ENCODE measurements at places on chromosomes 11 and 22.

GRCh38 chr11:65899356-65900124 is 648 bp downstream of the FOSL1 start:
- peak; percentile 58 for DNase-seq

DNA sequence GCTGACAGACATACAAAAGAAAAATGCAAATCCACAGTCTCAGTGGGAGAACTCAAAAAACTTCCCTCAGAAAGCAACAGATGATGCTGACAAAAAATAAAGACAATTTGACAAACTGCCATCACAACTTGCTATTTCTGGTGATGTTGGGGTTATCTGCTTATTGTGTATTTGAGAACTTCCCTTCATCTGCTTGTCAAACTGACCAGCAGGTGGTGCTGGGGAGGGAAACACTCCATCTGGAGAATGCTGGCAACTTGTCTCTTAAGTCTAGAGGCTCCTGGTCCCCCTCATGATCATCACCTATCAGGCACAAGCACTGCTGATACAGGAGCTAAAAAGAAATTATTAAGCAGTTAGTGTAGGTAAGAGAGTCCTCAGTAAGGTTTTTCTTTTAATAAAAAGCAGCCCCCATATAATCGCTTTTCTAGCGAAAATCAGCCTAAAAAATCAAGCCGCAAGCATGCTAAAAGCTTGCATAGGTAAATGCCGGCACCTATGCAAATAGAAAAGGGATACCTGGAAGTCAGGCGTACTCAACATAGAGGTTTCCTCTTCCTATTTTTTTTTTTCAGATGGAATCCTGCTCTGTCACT is 9.8 kb upstream of the FAM111B start:
- DNase-seq, result peak; percentile 69

- no peak for DNase-seq
Observed at GRCh38 chr11:64157631-64158394, 8.1 kb downstream of the MACROD1 start.

DNA sequence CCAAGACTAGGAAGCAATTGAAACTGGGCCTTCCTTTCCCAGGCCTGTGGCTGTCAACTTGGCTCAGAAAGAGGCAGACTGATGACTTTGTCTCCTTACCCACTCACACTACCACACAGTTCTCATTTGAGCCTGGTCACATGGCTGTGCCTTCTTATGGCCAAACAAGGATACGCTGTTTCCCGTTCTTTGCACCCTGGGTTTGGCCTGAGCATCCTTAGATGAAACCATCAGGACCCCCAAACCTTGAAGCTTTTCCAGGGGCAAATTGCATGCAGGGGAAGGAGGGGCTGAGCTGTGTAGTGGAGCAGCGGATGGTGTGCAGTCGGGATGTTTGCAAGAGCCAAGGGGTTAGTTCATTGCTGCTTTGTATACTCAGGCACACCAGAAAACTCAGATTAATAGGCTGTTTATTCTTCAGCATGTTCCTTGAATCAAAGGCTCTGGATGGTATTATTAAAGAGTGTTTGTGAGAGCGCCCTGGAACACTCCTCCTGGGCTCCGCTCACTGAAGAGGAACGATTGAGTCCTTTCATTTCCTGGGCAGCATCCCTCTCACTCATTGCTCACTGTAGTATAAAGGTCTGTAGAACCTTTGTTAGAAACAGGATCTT is 69.8 kb downstream of the ARFGAP2 start:
- no peak for DNase-seq

- no peak for DNase-seq
Observed at GRCh38 chr11:67396587-67397389, 4.9 kb downstream of the PPP1CA start.

- no peak for DNase-seq
Observed at GRCh38 chr11:127042445-127042844, 41.9 kb upstream of the KIRREL3 start.

DNA sequence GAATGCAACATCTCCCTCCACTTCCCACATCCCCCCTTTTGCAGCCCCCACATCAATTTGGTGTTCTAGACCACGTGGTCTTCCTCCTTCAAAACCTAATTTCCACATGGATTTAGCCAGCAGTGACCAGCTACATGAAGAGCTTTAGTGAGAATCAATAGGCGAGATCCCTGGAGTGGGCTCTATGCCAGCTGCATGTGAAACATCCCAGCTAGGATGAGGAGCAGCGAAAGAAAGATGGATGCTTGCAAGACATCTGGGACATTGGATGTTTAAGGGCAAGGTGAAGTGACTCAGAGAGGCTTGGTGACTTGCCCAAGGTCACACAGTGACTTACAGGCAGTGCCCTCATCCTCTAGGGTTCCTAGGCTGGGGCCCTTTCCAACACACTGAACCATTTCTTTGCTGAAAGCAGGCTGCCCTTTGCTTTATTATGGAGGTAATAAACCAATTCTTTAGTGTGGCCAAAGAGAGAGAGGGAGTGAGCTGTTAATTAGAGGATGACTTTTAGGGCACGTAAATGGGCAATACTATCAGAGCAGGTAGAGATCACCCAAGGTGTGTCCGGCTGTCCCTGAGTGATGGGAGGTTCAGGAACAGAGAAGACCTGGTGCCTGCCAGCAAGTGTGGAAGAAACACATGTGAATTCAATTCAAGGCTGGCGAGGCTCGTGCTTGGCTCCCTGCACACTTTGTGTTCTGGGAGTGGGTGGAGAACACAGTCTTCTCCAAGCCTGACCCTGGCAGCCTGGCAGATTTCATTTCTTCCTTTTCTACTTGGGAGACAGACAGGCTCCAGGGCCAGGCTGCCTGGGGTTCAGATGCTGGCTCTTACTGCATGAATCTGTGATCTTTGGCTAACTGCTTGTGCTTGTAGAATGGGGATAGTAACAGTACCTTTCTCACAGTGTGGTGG is 24.0 kb downstream of the TSPAN18 start:
- DNase-seq, result no peak

GRCh38 chr22:30185549-30185948 is 61.0 kb downstream of the LIF start:
- DNase-seq, result no peak

GRCh38 chr11:71199226-71199820 is 53.1 kb downstream of the SHANK2 start:
- DNase-seq, result no peak

DNA sequence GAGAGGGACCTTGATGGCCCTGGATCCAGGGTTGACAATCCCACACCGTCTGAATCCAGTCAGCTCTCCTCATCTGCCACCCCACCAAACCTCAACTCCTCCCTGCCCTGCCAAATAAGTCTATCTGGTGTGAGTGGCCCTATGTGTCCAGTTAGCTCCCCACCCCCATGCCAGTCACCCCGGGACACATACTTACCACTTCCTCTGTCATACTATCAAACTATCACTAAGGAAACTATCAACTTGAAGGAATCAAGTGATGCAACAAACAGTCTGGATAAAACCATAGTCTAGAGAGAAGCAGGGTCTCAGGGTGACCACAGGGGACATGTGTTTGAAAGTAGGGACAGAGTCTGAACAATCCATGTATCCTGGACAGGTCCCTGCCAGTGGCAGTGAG is 13.2 kb upstream of the CSF2RB start:
- DNase-seq, result no peak

DNA sequence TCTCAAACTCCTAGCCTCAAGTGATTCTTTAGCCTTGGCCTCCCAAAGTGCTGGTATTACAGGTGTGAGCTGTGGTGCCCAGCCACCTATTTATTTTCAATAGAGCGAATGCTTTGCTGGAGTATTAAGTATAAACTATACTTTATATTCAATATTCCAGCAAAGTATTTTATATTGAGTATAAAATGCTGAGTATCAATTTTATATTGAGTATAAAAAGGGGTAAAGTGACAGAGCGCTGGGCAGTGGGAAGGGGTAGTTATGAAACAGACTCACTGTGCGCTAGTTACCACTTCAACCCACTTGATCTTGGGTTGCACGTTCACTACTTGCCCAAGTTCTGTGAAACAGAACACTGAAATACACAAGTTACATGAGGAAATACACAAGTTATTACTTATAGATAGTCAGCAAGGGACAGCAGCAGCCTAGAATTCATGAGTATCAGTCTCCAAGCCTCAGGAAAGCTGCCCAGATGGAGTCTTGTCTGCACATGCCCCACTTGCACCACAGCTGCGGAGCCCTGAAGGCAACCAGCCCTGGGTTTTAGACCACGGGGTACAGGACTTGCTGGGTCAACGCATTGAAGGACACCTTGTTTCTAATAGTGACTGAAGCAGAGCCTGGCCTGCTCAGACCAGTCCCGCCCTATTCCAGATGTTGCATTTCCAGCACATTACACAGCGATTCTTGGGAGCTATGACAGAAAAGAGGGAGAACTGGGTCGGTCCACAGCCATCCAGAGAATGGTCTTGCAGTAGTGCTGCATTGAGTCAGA is 51.6 kb upstream of the SYT13 start:
- DNase-seq, result no peak

GRCh38 chr11:80096736-80097135 is 655.9 kb upstream of the TENM4 start:
- no peak for DNase-seq

- DNase-seq, result no peak
Observed at GRCh38 chr22:28601915-28602314, 77.7 kb downstream of the TTC28 start.

DNA sequence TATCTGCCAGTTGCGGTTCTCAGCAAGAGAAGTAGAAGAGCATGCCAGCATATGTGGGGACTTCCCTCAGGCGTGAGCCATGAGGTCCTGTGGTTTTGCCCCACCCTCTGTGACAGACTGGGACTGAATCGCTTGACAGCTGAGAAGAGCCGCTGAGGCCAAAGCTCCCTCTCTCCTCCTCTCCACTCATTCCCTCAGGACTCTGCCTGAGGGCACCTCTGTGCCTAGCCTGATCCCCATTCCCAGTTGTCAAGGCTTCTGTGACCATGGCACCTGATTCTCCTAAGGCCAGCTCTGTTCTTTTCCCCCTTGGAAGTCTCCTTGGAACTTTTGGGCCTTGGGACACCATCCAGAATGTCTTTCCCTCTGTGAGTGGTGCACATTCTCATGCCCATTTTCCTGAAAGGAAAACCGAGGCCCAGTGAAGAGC is 27.0 kb downstream of the ART5 start:
- DNase-seq, result no peak

DNA sequence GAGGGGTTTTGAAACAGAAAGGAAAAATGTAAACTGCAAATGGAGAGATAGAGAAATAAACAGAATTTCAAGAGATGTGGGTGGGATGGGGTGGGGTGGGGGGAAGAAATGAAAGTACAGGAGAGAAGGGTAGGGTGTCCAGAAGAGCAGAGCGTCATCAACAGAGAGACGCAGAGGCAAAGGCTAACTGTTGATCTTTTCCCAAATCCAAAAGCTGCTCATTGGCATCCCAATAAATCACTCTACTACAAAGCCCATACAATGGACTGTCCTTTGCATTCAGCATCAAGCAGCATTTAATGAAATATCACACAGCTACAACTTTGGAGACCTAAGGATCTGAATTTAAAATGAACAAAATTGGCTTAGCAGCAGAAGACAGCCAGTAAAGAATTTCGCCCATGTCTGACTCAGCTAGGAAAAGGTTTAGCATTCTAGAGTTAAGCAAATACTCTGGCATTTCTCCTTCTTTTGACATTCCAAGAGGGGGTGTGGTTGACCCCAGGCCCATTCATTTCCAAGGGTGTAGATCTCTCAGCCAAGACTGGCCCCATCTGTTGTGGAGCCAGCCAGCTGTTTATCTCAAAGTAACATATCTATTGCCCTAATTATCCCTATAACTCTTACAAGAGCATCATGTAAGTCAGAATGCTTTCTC is 1.5 kb downstream of the RAB30 start:
- DNase-seq, result no peak

DNA sequence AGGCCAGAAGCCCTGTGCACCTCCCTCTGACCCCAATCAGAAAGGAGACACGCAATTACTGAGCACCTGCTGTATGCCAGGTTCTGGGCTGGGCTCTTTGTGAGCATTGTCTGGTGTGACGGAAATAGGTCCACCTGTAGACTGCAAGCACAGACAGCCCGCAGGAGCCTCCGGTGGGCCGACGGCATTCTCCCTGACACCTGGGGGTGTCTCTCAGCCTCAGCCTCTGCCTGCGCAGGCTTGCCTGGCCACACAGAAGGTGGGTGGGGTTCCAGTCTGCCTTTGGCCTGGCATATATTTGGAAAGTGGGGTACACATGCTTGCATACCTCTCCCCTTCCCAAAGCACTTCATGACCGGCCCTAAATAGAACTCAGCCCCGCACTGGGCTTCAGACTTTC is 129.3 kb downstream of the BUD13 start:
- DNase-seq, result no peak

DNA sequence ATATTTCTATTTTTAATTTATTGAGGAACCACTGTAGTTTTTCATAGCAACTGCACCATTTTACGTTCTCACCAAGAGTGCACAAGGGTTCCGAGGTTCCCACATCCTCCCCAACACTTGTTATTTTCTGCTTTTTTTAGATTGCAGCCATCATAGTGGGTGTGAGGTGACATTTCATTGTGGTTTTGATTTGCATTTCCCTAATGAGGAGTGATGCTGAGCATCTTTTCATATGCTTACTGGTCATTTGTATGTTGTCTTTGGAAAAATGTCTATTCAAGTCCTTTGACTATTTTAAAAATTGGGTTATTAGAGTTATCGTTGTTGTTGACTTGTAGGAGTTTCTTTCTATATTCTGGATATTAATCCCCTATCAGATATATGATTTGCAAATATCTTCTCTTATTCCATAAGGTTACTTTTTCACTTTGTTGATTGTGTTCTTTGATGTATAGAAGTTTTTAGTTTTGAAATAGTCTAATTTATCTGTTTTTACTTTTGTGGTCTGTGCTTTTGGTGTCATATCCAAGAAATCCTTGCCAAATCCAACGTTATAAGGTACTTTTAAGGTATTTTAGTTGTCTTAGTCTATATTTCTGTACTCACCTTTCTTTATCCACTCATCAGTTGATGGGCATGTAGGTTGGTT is 9.0 kb downstream of the NEAT1 start:
- DNase-seq, result no peak

DNA sequence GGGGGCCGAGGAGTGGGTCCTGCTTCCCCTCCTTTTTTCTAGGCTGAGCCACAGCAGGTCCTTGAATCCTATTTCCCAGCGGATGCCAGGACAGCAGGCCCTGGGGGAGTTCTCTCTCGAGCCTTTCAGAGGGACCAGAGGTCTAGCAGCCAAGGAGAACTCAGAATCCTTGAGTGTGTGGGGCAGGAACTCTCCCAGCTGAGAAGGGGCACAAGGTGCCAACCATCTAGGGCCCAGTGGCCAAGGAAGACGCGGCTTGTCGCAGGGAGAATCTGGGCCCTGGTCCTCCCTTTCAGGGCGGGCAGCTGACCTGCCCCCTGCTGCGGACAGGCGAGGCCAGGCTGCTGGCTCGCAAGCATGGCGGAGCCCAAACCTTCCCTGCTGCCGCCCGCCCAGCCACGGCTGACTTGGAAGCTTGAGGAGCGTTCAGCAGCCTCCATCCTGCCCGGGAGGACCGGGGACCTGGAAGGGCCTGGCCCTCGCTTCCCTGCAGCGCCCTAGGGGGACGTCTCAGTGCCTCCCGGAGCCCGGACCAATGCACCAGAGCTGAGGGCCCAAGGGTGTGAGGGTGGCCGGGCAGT is 972 bp upstream of the TSSC4 start:
- no peak for DNase-seq

GRCh38 chr11:28819741-28820140 is 711.6 kb downstream of the METTL15 start:
- DNase-seq, result no peak
